OCI-LY7 (cell line): ENCODE measurements at places on chromosomes 5 and 9. TPM values are rescaled to one million over a fixed set of nuclear protein-coding genes. Genes with fewer than 3 reads are reported as not detected.

The TTC16 gene
- not detected in 2 replicates for total RNA-seq

DNA sequence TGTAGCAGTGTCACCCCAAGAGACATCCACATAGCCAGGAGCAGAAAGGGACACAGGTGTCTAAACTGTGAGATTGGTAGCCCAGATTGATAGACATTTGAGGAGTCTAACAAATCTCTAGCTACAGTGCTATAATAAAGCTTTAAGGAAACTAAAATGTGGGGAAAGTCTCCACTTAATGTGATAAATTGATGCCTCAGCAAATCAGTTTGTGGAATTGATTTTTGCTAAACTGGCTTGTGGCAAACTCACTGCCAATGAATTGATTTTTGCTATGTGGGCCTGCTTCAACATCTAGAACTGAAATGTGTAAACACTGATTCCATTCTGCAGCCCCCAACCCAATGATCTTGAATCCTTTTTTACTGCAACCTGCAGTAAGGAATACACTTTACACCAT lies 16.8 kb upstream of the MAP3K1 start:
- DNase-seq, result no peak

The ENTR1 gene
- total RNA-seq, result 102 and 109 TPM in 2 replicates

- no peak for DNase-seq
These were observed 42.8 kb downstream of the TIMD4 start for GRCh38 chr5:156920042-156920860.

- DNase-seq, result no peak
These were observed 6.3 kb upstream of the ASB6 start for GRCh38 chr9:129648092-129648763.
